Astrocyte of the cerebellum (primary cell): ENCODE measurements at places on chromosomes 7 and 10.

DNA sequence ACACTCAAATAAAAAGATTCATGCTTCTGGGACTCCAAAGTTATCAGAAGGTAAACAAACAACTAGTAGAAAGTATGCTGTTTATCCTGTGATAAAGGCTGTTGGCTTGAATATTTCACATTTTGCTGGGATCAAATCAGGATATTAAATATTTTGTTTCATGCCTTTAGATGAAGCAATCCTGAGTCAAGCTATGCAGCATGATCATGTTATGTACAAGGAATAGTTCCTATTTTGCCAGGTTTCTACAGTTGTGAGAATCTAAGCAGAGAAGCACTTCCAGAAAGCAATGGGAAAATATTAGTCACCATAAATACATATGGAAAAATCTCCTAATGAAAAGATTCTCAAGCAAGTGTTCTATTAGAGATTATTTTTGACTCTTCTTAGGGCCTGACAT lies 262.8 kb upstream of the PCDH15 start:
- no peak for DNase-seq

DNA sequence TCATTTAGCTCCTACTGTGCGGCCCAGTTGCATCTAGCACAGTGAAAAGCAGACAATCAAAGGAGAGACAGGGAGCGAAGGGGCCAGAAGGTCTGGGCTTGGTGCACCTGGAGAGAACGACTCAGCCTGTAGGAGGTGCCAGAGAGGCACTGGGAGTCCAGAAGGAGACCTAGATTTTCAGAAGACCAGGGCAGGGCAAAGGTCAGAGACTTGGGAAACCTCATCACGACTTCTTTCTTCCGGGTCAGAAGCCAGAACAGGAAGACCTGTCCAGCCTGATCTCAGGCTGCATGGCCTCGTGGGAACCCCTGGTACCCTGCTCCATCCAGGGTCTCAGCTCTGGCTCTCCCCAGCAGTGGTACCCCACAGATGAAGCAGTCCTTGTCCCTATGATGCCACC lies 5.2 kb downstream of the AGAP3 start:
- DNase-seq = no peak

DNA sequence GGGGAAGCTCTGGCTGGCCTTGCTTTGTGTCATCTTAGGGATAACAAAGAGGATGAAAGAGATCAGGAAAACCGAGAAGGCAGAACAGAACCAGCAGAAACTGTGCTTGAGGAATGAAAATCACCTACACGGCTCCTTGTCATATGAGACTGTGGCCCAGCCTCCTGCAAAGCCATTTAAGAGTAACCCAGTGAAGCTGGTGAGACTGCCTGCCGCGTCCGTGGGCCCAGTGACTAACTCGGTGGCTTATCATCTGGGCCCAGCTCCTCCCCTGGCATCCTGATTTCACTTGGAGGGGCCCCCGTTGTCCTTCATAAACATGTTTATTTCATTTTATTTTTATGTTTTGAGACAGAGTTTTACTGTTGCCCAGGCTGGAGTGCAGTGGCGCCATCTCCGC lies 30.7 kb downstream of the HTRA1 start:
- no peak for DNase-seq

GRCh38 chr7:47461746-47462145 lies 120.2 kb downstream of the TNS3 start:
- DNase-seq = no peak

- no peak for DNase-seq
Observed at GRCh38 chr10:15461353-15462108, 90.4 kb upstream of the FAM171A1 start.

GRCh38 chr10:61323726-61324125 lies 129.5 kb downstream of the TMEM26 start:
- no peak for DNase-seq
